Activated T-helper 1 cell treated with anti-CD3 and anti-CD28 coated beads, Interleukin-2, amount 50 U/mL, for 16 hours (primary cell): ENCODE measurements at places on chromosomes 3 and 15.

GRCh38 chr3:4704552-4704951 lies 211.4 kb downstream of the ITPR1 start:
- DNase-seq, result no peak

- no peak for DNase-seq
Observed at GRCh38 chr15:87805117-87805820, 451.3 kb downstream of the NTRK3 start.

- DNase-seq, result no peak
Observed at GRCh38 chr3:156721687-156722618, 47.6 kb downstream of the TIPARP start.

- no peak for DNase-seq
Observed at GRCh38 chr15:68608206-68608843, 29.5 kb downstream of the CORO2B start.

DNA sequence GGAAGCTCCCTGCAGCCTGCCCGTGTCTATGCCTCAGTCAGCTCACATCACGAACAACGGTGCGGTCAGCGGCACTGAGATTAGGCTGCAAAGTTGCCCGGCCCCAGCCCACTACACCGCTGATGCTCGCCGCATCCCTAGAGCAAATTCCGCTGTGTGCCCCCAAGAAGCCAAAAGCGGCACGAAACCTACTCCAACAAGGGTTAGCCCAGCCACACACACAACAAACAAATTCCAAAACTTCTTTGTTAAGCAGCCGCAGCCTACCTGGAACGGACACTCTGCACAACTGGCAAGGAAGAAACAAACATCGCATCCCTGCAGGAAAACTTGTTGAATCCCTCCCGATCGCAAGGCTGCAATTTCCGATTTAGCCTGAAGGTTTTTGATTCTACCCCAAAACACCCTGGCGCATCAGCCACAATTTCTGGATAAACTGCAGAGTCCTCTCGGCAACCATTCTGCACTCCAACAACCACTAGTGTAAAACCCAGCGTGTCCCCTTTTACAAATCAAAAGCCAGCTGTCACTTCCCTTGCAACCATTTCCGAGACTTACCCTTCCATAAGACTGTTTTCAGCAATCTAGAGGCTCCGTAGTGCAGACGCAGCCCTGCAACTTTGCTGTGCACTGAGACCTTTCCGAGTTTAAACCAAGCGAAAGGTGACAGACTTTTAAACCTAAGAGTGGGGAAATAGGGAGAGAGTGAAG lies 449 bp downstream of the ROBO1 start:
- DNase-seq, result no peak

DNA sequence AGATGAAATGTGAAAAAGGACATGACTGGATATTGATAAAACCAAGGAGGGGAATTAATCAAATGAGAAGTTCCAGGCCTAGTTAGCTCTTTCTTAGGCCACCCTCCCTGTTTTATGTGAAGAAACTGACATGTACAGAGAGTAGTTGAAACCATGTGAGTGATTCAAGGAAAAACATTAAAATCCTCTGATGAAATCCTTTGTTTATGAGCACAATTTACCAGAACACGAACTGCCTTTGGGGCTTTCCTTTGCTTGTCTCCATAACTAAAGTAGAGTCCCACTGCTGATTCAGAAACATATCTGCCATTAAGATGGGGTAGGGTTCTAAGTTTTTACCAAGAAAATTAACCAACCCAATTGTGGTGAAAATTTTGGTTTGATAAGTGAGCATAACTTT lies 558.3 kb downstream of the NR2F2 start:
- DNase-seq, result no peak

DNA sequence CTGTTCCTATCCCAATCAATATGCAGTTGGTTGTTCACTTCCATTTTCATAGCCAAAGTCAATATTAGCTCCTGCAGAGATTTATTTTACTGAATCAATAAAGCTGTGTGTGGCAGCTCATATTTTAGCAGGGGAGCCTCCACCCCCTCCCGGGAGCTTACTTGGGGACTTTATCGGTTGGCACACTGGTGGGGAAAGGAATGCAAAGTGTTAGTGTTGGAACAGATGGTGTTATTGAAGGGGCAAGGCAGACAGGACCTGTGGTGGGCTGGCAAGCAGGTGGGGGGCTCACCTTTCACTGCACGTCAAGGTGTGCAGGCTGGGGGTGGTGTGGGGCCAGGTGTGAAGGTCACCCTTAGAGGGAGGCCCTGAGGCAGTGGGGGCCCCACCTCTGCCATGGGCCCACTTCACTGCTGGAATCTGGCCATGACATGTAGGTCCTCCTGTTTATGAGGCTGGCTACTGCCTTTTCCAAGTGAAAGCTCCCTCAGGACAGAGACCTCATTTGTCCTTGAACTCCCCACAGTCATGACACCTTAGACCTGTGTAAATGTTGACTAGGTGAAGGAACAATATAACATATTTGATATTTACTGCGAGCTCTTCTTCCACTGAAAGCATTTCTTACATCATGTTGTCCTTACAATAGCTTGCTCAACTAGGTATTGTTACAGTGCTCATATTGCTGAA lies 44.0 kb upstream of the SEC22A start:
- DNase-seq, result no peak

GRCh38 chr15:58458076-58458475 lies 26.3 kb downstream of the LIPC start:
- no peak for DNase-seq

DNA sequence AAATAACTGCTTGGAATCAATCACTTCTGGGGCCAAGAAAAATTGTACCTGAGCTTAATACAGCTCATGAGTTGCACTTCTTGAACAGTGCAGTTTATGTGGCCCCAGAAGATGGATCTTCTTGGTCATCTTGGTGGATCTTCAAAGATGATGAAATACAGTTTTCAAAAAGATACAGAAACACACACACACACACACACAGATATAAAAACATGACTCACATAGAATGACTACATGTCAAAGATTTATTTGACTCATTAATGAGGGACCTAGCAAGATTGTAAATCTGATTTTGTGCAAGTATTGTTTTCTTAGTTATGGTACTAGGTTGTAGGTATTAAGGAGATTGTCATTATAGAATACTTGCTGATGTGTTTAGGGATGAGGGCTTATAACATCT lies 32.6 kb downstream of the PDCD6IP start:
- no peak for DNase-seq

DNA sequence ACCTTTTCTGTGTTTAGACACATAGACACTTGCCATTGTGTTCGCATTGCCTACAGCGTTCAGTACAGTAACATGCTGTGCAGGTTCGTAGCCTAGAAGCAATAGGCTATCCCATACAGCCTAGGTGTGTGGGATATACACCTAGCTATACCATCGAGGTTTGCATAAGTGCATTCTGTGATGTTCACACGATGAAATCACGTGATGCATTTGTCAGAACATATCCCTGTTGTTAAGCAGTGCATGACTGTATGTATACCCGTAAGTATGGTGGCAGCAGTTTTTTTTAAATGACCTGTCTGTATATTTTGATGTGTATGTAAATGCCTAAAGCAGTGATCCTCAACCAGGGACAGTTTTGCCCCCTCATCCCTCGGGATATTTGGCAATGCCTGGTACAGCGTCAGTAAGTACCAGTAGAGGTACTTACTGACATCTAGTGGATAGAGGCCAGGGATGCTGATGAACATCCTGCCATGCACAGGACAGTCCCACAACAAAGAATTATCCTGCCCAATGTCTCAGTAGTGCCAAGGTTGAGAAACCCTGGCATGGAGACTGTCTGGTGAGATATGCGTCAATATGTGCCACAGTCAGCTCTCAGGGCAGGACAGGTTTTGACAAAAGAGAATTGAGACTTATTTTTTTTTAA lies 129.1 kb downstream of the HCN4 start:
- no peak for DNase-seq

- no peak for DNase-seq
Observed at GRCh38 chr3:36405190-36405589, 24.9 kb downstream of the STAC start.

DNA sequence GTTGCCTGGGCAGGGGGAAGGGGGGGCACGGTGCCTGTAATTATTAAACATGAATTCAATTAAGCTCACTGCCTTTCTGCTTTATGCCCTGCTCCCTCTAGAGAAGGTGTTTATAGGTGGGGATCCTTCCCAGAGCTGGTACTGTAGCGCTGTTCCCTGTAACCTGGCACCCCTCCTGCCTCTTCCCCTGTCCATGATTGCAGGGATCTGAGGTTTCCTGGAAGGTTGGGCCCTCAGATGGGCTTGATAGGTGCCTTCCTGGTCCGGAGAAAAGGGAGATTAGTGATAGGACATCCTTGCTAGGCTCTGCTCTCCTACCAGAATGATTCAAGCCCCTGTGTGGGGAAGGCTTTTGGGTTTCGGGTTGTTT lies 2.1 kb upstream of the FAM131A start:
- no peak for DNase-seq

DNA sequence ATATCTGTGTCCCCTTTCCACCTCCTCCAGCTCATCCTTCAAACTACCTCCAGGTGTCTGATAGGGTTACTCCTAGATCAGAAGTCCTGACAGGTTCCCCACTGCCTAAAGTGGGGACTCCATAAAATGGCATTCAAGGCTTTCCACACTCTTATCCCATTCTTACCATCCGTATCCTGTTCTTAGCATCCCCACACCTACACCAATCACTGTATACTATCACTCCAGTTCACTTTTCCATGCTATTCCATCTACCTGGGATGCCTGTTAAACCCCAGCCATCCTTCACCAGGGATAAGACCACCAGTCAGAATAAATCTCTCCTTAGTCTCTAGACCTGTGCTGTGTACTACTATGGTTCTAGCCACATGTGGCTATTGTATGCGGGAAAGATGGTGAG lies 19.1 kb downstream of the SSR3 start:
- DNase-seq, result no peak

GRCh38 chr3:140931016-140931454 lies 10.6 kb upstream of the SLC25A36 start:
- DNase-seq, result no peak

DNA sequence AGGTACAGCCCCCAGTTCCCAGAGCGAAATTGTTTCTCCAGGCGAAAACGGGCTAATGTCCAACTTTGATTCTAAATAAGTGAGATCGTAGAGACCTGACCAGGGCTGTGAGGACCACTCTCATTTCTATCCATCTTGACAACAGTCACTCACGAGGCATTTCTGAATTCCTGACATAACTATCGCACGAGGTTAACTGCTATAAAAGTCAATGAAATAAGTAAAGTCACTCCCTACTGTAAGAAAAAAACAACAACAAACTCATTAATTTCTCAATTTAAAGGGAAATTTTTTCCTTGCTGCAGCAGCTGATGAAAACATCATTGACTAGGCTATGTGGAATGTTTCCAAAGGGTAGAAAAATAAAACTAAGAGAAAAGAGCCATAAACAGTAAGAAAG lies 69.1 kb downstream of the GREM1 start:
- no peak for DNase-seq

GRCh38 chr3:138360869-138361525 lies 12.6 kb downstream of the MRAS start:
- DNase-seq, result no peak

DNA sequence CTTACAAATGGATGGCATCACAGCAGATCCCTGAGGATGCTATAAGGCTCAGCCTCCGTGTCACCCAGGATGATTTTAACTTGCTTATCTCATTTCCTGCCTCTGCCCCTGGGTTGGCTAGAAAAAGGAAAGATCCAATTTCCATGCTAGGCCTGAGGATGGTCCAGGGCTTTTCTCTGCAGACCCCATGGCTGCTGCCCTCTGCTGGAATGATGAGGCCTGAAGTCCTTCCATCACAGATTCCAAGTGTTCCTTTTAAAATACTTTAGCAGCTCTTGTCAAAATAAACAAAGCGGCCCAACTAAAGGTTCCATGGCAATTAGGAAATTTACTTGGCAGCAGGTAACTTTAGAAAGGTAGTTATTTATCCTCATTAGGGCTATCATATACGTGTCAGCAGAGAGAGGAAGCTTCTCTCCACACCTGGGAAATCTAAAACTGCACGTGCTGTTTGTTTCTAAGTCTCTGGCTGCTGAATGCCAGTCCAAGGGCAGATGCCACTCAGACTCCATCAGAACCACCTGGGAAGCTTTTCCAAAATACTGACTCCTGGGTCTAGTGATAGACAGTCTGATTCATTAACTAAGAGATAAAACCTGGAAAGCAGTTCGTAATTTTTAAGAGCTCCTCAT lies 401.9 kb upstream of the IL12A start:
- no peak for DNase-seq

DNA sequence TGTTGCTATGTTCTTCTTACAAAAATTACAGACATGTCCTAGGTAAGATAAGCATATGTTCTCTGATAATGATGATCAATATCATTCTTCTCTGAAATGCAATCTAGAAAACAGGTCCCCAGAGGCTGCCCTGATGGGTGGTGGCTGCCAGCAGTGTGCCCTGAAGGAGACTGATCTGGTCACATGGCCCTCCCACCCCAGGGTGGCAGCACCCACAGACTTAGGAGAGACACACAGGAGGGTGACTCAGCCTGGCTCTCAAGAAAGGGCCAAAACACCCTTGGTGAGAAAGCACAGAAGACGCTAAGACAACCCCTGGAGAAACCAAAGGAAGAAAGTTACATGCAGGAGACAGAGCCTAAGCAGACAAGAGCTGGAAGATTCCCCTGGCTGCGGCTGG lies 203.7 kb downstream of the TJP1 start:
- DNase-seq, result no peak
